Activated CD4-positive, alpha-beta T cell treated with anti-CD3 and anti-CD28 coated beads, Interleukin-10, Interleukin-2, amounts not matched to agents 100 ng/mL and 50 ng/mL, durations not matched to agents 16 hours and 8 hours (primary cell): ENCODE measurements at places on chromosomes 16 and 17.

- DNase-seq: no peak
Measured at GRCh38 chr16:77789085-77790008, 983 bp downstream of the VAT1L start.

- no peak for DNase-seq
Measured at GRCh38 chr16:73692861-73693260, 603.8 kb upstream of the PSMD7 start.

DNA sequence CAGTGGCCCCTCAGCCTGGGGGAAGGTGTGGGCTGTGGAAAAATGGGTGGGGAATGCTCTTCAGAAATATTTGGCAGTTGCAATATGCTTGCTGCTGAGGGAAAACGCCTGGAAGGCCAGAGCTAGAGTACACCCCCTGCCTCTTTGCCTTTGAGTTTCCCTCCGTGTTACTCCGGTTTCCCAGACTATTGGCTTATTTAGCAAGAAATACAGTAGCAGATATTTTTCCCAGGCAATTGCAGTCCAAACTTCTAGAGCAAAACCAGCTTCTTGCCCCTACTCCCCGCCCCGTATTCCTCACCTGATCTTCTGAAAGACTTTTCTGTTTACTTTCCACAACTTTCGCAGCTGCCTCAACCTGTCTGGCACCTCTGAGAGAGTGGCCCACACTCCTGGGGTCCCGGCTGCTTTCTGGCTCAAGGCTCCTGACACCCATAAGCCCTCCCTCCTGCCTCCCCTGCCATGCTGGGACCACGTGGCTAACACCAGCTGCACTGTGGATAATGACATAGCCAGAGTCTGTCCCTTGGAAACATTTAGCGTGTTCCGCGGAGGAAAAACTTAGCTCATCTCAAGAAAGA, 45.8 kb upstream of the HELZ start:
- no peak for DNase-seq

GRCh38 chr17:38420518-38420917, 7.7 kb upstream of the ARHGAP23 start:
- no peak for DNase-seq

- no peak for DNase-seq
Measured at GRCh38 chr16:11916524-11917285, 949 bp upstream of the GSPT1 start.

DNA sequence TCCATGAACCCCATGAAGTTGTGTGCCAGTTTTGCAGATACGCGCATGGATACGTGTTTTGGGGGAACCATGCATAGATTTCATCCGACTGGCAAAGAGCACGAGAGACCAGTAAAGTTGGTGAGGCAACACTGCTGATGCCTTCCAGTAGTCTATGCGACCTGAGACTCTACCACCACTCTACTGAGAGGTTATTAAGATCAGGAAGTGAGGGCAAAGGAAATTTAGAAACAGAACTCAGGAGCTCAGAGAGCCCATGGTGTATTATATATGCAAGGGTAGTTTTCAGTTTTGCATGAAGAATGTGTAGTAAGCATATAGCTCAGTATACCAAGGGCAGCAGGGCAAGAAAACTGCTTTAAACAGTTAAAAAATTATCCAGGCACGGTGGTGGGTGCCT, 4.2 kb downstream of the SLX4 start:
- no peak for DNase-seq

GRCh38 chr17:71313866-71314265, 807.0 kb upstream of the SOX9 start:
- no peak for DNase-seq

DNA sequence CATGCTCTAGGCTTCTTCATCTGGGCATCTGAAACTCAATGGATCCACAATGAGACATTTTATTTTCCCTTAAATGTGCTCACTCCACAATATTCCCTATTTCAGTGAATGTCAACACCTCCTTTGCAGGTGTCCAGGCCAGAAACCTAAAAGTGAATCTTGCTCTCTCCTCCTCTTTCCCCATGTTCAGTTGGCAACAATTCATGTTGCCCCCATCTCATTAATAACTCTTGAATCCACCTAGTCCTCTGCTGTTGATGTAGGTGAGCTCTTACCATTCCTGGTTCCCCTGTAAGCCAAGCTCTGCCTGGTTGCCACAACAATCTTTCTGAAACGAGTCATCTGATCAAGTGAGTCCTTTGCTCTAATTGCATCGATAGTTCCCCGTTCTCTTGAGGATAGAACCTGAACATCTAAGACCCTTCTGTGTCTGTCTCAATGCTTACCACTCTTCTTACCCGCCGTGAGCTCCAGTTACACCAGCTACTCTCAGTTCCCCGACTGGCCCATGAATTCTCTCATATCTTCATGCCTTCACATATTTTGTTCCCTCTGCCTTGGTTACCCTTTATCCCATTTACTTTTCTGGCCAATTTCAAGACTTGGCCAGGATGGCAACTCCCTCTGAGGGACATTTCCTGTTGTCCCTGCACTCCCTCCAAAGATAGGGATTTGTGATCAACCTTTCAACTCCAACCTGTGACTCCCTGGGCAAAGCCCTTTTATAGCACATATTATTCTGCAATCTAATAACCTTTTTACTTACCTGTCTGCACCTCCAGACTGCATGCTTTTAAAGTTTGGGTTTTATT, 35.9 kb downstream of the HLF start:
- DNase-seq: no peak

GRCh38 chr16:87447323-87447722, 45.5 kb downstream of the ZCCHC14 start:
- DNase-seq: no peak

DNA sequence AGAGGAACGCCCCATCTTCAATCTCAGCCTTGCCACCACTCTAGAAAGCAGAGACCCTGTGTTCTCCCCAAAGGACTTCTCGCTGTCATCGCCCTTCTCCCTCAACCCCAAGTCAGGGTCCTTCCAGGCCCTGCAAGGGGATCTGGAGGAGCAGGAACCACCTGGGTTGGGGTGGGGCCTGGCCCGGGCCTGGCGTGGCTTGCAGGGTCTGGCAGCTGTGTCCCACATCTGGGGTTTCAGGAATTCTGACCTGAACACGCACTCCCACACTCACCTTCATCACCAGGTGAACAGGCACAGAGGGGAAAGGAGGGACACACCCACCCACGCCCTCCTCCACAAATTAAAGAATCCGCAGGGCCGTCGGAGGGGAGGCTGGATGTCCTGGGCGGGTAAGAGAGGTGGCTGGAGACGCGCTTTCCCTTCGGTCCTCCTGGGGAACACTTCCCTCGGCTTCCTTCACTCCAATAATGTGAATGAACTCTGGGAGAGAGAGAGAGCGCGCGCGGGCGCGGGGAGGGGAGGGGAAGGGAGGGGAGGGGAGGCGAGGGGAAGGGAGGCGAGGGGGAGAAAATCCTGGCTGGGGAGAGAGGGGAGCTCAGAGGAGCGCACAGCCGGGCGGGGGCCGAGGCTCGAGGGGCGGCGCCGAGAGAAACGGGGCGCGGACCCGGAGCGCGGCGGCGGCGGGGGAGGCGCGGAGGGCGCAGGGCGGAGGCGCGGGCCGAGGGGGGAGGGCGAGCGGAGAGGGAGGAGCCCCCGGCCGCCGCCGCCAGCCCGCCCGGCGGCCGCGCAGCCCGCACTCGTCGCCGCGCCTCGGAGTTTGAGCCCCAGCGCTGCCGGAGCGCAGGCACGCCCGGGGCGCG, at the start of gene CACNG4:
CACNG4 (plus strand) TSS at position 799 of the 863 bp plus-strand sequence. CDS start 205 bp downstream, outside the sequence.
- no peak for DNase-seq

DNA sequence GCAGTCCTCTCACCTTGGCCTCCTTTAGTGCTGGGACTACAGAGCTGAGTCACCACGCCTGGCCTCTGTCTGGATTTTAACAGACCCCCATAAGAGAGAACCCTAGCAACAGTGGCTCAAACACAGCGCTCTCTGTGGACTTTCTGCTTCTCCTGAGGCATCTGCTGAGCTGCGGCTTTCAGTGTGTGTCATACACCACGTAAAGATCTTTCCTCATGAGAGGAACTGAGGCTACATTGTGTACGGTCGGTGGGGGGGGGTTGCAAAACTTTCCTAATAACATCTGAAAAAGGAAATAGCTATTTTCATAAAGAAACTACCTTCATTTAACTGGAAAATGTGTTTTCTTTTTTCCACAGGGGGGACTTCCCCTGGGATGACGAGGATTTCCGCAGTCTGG, 32.9 kb downstream of the DEF8 start:
- DNase-seq: peak; percentile 82

DNA sequence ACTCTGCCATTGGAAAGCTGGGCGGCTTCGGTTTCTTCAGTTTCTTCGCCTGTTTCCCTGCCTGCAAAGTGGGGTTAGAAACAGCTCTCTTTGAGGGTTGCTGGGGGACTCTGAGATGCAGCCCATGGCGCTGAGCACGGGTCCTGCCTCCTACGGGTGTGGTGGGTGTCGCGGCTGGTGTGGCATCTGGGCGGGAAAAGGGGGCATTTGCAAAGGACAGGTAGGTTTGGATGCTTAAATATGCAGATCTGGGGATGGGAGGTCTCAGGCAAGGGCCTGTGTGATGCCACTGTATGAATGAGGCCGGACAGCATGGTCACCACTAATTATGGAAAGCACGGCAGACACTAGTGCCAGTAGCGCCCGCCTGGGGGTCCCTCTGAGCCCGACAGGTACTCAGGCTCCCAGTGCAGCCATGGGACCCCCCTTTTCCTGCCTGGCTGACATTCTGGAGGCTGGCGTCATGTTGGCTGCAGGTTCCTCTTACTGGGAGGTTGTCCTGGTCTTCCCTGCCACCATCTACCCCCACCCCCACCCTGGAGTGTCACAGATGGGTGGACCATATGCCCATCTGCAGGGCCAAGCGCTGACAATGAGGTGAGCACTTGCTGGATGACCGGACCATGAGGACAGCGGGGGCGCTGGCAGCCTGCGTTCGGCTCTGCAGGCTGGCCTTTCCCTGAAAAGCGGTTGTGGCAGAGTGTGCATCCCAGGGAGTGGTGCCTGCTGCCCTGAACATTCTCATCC, 237.7 kb downstream of the SEC14L1 start:
- no peak for DNase-seq

GRCh38 chr16:5560084-5560483, 462.5 kb upstream of the EEF2KMT start:
- DNase-seq: peak; percentile 56

GRCh38 chr16:83925095-83925905, 26.4 kb downstream of the MLYCD start:
- DNase-seq: no peak

DNA sequence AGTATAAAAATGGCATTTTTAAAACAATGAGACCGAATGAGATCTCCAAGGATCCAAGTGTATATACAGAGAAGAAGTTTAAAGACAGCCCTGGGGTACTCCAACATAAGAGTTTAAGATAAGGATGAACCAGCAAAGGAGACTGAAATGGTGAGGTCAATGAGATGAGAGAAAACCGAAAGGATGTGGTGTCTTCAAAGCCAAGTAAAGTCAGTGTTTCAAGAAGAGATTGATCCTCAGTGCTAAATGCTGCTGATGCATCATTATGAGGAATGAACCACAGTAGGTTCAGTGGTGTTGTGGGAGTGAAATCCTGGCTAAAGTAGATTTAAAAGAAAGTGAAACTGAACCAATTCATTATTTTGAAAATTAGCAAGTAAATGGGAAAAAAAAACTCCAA, 38.1 kb upstream of the NLK start:
- peak; percentile 15 for DNase-seq

DNA sequence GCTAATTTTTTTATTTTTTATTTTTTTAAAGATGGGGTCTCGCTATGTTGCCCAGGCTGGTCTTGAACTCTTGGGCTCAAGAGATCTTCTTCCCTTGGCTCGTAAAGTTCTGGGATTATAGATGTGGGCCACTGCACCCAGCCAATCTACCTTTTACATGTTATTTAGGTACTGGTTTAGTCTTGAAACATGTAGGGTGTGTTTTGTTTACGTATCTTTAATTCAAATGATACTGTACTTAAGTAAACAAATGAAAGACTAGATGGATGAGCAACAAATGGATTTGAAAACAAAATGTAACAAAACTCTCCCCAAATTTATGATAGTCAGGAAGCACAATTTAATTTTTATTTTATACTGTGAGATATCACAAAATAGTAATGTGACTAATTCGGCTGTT, 207.7 kb downstream of the LGALS9B start:
- no peak for DNase-seq

DNA sequence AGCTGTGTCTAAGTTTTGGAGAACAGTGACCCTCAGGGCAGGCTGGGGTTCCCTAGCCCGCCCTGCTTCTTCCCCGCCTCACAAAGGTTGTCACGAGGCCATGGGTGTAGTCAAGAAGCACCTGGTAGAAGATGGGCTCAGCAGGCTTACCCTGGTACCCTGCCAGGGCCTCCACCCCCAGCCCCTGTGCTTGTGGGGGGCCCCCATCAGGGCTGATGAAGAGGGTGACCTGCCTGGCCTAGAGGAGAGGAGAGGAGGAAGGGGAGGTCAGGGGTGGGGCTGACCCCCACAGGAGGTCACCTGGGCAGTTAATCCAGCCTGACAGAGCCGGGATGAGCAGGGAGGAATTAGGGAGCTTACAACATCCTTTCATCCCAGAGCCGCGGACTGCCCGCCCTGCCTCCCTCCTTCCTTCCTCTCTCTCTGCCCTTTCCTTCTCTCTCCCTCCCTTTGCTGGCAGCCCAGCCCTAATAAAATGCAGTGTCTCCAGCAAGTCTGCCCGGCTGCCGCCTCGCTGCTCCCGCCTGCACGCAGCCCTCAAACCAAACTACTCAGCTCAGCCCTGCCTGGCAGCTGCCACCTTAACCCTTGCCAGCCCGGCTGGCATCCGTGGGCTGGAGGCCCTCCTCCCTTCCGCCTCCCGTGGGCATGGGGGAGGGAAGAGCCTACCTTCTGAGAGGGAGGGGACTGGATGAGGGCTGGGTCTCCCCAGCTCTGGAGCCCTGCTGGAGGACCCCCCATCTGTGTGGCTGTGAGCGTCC, 7.2 kb downstream of the DLX3 start:
- DNase-seq: no peak

DNA sequence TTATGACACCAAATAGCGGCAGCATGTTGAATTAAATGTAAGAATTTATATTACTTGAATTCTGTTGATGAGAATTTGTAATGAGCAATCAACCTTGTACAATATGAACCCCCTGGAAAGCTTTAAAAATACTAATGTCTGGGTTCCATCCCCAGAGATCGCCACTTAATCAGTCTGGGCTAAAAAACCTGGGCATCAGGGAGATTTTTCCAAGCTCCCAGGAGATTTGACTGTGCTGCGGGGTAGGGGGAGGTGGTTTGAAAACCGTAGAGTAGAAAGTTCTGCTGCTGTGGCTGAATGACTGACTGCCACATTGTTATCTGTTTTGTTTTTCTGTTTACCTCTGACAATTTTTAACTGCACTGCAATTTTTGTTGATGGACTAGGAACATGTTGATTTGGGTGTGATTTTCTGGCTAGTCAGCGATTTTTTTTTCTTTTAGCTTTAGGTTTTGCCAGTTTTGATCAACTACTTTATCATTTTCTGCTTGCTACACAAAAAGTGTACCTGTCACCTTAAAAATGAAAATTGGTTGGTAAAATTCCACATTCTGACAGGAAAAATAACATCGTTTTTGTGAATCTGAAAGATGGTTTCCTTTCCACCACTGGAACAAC, 79.3 kb downstream of the PCTP start:
- no peak for DNase-seq

- DNase-seq: peak; percentile 44
Measured at GRCh38 chr17:40399185-40399584, 18.5 kb downstream of the TOP2A start.

DNA sequence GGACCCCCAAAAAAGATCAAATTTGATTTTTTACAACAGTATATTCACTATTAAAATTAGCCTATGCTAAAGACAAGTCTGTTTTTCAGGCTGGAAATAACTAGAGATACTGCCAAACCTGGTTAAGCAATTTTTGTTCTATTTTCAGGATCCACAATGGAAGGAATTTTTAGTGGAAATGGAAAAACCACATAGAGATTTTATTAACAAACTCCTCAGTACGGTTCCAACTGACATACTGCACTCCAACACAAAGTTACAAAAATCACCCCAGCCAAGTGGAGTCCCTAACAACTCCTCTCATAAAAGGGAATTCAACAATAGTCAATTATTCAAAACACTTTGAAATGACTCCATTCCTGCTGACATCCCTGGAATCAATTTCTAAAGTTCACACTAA, 101.6 kb upstream of the TOB1 start:
- DNase-seq: no peak
